CD4-positive, alpha-beta T cell treated with Interleukin-12 subunit alpha and Interleukin-12 subunit beta, for 1 hour (primary cell): ENCODE measurements at places on chromosomes 2 and 18.

- DNase-seq, result no peak
Observed at GRCh38 chr2:198017068-198017467, 212.7 kb downstream of the PLCL1 start.

- no peak for DNase-seq
Observed at GRCh38 chr2:34004936-34005335, 405.8 kb upstream of the FAM98A start.

DNA sequence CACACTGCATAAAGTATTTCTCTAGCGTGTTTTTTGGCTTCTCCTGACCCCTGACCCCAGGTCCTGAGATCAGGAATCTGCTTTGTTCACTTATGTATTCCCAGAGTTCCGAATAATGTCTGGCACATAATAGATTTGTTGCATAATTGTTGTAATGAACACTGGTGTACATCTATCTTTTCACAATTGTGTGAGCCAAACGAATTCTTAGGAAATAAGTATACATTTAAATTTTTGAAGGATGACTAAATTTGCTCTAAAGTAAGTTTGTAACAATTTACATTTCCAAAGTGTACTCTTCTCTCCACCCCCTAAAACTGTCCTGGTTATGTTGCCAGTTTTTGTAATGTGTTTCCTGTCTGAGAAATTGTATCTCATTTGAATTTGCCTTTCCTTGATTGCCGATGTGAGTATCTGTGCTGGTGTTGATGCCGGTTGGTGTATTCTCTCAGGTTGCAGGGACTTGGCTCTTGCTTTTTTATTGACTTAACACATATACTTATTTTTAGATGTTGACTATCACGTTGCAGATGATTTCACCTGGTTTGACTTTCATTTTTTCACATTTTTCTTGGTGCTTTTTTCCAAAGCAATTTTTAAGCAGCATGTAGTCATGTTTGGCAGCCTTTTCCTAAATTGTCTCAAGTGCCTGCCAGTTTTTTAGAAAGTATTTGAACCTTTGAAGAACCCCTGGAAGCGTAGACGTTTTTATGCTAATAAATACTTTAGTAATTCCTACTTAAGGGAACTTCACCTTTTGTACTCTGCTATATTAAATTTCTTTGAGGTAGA is 16.1 kb upstream of the FARP2 start:
- no peak for DNase-seq

DNA sequence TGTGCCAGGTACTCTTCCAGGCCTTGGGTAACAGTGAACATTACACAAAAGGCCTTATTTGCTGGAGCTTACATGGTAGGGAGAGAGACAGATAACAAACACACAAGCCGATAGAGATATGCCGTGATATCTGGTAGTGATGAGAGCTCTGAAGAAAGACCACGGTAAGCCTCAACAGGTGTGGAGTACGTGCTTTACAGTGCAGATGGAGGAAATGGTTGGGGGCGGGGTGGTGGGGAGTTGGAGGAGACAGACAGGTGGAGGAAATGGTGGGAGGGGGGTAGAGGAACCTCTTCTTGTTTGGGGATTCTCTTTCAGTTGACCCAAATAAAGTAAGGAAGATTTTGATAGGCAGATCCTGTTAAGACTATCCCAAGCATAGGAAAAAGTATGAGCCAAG is 141.1 kb upstream of the ALPP start:
- DNase-seq, result no peak

GRCh38 chr2:147567136-147567535 is 277.7 kb upstream of the ACVR2A start:
- no peak for DNase-seq

DNA sequence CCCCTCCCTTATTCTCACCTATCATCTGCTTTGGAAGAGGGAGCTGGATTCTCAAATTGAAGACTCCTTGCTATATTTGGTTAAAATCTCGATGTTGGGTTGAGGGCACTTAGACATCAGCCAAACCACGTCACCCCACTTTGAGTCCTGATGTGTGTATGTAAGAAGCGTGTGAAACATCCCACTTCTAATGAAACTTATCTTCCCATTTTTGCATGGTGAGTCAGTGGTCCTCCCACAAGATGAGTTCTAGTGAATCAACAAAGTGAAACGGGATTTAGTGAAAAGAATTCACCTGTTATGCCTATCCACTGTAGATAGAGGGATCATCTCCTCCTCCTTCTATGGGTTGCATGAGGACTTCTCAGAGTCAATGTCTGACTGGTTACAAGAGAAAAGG is 51.4 kb upstream of the SPRED2 start:
- DNase-seq, result no peak
